LHCN-M2 (cell line): ENCODE measurements at places on chromosomes 4 and X. TPM values are rescaled to one million over a fixed set of nuclear protein-coding genes. Genes with fewer than 3 reads are reported as not detected.

- no peak for DNase-seq
Observed at GRCh38 chrX:68997511-68997910, 167.7 kb downstream of the PJA1 start.

GRCh38 chrX:153864561-153865320, 21.2 kb downstream of the L1CAM start:
- DNase-seq: no peak

PPARGC1A gene
- total RNA-seq: 0.90 and 0.98 TPM in 2 replicates

GRCh38 chr4:103074744-103075434, 1.7 kb downstream of the SLC9B2 start:
- DNase-seq: no peak

DNA sequence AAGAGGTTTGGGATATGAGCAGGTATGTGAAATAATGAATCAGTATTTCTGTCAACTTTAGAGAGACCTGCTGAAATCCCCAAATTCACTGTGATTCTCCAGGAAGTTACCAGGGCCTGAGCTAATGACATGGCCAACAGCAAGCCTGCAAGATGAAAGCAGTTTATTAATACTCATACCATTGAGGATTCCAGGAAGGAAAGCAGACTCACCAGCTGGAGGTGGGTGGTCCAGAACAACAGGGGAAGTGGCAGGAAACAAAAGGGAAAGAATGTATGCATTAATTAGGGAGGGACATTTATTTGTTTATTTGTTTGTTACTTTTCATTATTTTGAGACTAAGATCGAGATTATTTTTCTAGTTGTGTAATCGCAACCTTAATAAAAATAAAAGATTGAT, 196.6 kb upstream of the AGA start:
- DNase-seq: no peak

TRAM1L1 gene
- 6.9 TPM in 2 replicates for total RNA-seq
